ENCODE measurements at places on chromosomes 4 and X.
A peak's percentile ranks its signal among the peaks of the same experiment; 100 is the strongest.

- DNase-seq, result no peak
These were observed 98.0 kb downstream of the CLCN4 start for GRCh38 chrX:10254739-10255138.

GRCh38 chr4:39525822-39526690, 1.2 kb downstream of the UGDH start:
- no peak for DNase-seq

GRCh38 chrX:66731398-66731797, 92.5 kb upstream of the EDA2R start:
- peak; percentile 22 for DNase-seq

- no peak for DNase-seq
These were observed 4.5 kb upstream of the CBR4 start for GRCh38 chr4:169014586-169014985.

Data from RPMI8226 (cell line).